ENCODE measurements at places on chromosomes 11 and 22.

- DNase-seq, result no peak
Observed at GRCh38 chr22:46442217-46442853, 95.1 kb downstream of the CELSR1 start.

DNA sequence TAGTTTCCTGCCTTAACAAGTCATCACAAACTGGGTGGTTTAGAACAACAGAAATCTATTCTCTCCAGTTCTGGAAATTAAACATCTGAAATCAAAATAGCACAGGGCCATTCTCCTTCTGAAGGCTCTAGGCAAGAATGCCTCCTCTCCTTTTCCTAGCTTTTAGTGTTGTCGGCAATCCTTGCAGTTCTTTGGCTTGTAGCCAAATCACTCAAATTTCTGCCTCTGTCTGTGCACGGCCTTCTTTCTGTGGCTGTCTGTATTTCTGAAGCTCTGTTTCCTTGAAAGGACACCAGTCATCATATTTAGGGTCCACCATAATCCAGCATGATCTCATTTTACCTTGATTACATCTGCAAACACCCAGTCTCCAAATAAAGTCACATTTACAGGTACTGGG is 795.5 kb downstream of the METTL15 start:
- no peak for DNase-seq

DNA sequence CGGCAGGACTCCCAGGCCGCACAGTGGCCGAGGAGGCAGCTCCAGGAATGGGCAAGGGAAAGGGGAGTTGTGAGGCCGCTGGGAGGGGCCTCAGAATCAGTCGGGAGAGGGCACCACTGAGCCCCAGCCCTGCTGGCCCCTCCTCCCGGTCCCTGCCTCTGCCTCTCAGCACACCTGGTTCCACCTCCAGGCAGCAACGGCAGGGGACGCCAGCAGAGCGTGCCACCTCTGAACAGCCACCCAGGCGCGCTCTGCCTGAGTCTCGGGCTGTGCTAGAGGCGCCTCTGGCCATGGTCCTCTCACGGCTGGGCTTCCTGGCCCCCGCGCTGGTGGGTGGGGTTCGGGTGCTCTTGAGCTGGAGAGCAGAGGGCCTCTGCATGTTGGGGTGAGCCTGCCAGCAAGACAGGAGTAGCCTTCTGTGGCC is 33.0 kb downstream of the MOB2 start:
- DNase-seq, result no peak

GRCh38 chr11:68927280-68928135 is 23.8 kb downstream of the IGHMBP2 start:
- no peak for DNase-seq

DNA sequence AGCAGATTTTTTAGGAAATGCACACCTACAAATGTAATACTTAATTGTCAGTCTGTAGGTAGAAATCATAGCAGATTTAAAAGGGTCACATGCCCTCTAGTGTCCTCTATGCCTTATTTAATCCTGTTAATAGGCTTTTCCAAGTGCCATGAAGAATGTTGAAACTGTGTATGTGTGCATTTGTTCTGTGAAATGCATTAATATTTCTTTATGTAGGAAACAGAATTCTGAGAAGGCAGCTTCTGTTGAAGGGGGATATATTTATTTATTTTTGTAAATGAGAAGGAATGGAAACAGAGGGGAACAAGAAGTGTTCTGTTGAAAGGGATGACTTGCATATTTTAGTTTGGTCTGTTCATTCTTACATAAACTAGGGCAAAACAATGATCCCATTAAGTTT is 51.0 kb downstream of the SVIP start:
- DNase-seq, result no peak

GRCh38 chr11:35418282-35419183 is 825 bp downstream of the SLC1A2 start:
- peak; percentile 59 for DNase-seq

GRCh38 chr11:124115782-124116616 is 749 bp downstream of the VWA5A start:
- DNase-seq, result peak; percentile 1

- DNase-seq, result no peak
Observed at GRCh38 chr22:37627545-37627944, 11.9 kb upstream of the SH3BP1 start.

DNA sequence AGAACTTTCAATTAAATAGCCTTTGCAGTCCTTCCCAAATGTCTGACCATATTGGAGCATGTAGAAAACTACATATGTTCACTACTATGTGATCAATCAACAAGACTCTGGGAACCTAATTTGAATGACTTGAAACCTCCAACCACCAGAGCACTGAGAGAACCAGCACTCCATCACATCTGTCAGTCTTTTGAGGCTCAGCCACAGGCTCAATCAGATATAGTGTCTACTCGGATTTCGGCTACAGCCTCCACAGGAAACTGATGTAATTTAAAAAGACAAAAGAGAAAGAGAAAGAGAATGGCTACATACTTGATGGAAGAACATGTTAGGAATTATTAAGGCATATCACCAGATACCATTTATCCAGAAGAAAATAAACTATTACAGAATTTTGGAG is 859.0 kb downstream of the FAM181B start:
- no peak for DNase-seq

GRCh38 chr11:33542921-33543320 is 157.7 kb downstream of the C11orf91 start:
- DNase-seq, result peak; percentile 33

DNA sequence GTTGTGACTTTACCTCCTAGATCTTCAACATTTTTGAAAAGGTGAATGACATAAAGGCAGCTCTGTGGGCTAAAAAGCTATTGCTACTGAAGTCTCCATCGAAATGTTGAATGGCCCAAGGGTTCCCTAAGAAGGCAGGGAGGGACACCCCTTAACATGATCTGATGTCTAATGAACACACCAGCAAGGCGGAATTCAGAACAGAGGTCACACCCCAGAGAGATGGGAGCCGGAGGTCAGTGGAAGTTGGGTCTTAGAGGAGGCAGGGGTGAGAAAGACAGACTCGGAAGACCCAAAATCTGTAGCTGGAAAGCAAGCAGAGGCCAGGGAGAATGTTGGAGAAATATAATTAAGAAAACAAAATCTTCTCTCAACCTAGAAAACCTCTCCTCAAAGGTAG is 79.0 kb downstream of the TRIM29 start:
- no peak for DNase-seq

DNA sequence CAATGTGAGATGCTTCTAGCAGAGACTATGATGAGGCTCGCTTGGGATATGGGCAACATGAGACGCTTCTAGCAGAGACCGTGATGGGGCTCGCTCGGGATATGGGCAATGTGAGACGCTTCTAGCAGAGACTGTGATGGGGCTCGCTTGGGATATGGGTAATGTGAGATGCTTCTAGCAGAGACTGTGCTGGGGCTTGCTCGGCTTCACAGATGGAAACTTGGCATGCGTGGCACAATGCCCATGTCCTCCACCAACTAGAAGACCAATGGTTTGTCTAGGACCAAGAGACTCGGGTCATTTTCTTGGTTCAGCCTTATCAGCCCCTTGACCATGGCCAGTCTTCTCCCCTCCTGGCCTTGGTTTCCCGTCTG is 7.1 kb downstream of the MYEOV start:
- DNase-seq, result no peak

- DNase-seq, result no peak
Observed at GRCh38 chr11:46377290-46377689, 4.2 kb upstream of the MDK start.

- DNase-seq, result no peak
Observed at GRCh38 chr11:130078080-130078479, 8.4 kb downstream of the APLP2 start.

GRCh38 chr22:44446483-44446882 is 51.5 kb downstream of the RTL6 start:
- no peak for DNase-seq

DNA sequence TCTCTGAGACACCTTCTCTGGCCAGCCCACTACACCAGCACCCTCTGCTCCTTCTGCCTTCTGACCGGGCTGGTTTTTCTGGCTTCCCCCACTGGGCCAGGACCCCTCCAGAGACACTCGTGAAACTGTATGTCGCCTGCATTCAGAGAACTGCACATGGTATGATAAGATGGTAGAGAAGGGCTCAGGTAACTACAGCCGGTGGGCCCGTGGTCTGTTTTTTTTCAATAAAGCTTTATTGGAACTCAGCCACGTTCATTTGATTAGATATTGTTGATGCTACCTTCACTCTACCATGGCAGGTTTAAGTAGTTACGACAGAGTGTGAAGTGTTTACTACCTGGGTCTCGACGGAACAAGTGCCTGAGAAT is 514.0 kb downstream of the TBC1D22A start:
- DNase-seq, result no peak

- no peak for DNase-seq
Observed at GRCh38 chr11:69912911-69913451, 93.8 kb upstream of the FGF3 start.

- no peak for DNase-seq
Observed at GRCh38 chr11:6567371-6567745, 36.1 kb downstream of the RRP8 start.

GRCh38 chr22:43993072-43993760 is 30.9 kb upstream of the PARVB start:
- peak; percentile 7 for DNase-seq

DNA sequence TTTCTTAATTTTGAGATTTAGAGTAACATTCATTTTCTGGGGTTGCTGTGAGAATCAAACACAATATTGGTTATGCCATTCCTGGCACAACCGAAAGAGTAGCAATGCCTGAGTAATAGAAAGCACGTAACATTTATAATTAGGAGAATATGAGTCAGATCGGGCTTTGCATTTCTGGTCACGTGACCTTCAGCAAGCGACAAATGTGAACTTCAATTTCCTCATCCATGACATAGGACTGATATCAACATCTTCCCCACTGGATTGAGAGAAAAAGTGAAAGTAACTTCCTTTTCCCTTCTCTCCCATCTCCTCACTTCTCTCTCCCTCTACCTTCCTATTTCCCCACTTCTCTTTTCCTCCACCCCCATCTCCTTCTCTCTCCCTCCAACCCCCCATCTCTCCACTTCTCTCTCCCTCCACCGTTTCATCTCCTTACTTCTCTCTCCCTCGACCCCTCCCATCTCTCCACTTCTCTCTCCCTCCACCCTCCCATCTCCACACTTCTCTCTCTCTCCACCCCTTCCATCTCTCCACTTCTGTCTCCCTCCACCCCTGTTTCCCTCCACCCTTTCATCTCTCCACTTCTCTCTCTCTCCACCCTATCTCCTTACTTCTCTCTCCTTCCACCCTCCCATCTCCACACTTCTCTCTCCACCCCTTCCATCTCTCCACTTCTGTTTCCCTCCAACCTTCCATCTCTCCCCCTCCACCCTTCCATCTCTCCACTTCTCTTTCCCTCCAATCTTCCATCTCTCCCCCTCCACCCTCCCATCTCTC is 33.5 kb upstream of the CAT start:
- peak; percentile 14 for DNase-seq

- peak; percentile 30 for DNase-seq
Observed at GRCh38 chr22:30386960-30387827, at the start of gene RNF215. Gene RNF215 (minus strand): TSS chr22:30387411. CDS start chr22:30387313, 98 bp downstream.

GRCh38 chr11:65915821-65916251 is 3.0 kb downstream of the C11orf68 start:
- DNase-seq, result no peak

DNA sequence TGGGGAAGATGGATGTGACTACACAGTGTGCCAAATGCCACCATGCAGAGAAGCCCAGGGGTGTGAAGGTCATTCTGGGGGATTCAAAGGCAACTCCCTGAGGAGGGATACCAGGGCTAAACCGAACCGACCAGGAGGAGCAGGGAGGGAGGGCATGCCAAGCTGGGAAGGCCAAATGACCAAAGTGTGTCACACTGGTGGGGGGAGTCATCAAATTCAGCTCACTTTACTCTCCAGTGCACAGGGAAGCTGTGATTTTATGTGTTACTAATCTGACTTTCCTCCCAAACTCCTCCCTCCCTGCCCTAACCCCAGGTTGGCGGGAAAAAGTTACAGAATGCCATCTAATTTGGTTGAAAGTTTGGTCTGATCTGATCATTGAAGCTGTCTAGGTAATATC is 29.7 kb upstream of the TSKU start:
- DNase-seq, result no peak

- DNase-seq, result peak; percentile 39
Observed at GRCh38 chr11:36233204-36233603, 56.0 kb downstream of the COMMD9 start.

DNA sequence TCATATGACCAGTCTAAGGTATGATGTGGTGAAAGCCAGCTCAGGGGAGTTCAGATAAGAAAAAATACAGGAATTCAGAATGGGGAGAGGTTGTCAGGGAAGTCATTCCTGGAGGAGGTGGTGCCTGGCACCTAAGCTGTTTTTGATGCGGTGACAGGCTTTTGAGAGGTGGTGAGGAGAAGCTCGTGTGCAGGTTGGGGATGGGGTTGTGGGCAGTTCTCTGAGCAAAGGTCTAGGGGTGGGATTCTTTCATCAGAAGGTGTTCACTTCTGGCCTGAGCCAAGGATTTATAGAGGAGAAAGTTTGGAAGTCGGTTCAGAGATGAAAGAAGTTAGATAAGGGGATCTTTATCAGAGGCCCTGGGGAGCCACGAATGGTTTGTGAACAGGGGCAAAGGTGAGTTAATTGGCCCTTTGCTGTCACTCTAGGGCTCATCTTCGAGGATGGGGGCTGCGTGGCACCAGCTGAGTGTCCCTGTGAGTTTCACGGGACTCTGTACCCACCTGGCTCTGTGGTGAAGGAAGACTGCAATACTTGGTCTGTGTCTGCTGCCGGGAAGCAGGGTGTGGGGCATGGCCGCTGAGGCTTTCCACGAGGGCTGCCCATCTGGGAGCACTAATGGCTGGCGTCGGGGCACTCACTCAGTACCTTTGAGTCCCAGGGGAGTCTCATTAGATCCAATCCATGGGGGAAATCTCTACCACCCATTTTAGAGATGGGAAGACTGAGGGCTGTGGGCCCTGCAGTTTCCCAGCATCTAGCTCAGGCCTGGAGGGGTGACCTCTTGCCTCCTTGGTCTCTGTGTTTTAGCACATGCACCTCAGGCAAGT is 13.4 kb downstream of the OTOG start:
- DNase-seq, result no peak

DNA sequence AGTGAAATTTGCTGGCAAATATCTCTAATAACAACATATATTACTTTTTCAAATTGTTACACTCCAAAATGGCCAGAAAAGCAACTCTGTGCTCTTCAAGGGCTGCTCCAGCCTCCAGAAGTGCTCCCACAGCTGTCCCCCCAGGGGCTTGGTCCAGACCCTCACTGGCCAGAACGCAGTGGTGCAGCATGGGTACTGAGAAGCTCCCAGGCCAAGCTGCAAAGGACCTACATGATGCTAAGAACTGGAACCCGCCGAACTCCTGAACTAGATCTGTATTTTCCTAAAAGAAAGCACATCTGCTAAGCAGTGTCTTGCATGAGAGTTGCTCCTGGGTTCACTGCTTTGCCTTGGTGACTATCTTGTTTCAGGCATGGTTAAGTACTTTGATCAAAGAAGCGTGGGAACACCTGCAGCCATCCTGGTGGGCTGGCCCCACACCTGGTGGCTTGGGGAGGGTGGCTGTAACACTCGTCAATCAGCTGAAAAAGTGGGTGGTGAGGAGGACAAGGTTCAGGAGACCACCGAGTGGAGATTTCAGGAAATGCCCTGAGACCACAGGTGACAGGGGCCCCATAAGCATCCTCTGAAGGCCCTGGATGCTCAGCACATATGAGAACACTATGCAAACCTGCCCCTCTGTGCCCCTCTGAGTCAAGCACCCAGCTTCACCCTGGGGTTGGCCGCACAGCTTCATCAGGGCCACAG is 72.7 kb upstream of the PITPNB start:
- no peak for DNase-seq

GRCh38 chr11:134471716-134472455 is 59.8 kb upstream of the B3GAT1 start:
- DNase-seq, result no peak
